Central memory CD8-positive, alpha-beta T cell (primary cell): ENCODE measurements at places on chromosomes 3 and 15.

DNA sequence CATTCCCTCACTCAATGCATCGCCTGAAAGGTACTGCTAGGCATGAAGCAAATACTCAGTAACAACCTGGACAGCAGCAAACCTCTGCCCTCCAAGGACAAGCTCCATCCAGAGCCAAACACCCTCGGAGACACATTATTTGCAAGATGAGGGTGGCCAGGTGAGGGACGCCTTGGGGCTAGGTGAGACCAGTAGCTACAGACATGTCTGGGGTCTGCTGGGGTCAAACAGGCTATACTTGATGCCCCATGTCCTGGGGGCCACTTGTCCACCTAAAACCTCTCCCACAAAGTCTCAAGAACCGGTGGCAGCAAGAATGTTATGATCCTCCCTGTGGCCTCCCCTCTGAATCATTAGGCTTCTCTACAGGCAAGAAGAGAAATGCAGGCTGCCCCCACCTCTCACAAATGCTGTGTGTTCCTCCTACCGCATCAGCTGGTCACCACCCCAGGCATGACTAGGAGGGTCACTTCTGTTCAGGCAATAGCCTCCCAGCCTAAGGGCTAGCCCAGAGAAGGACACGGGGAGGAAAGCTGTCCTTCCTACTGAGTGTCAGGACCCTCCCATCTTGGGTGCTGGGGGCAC is 54.3 kb downstream of the TBC1D2B start:
- no peak overlapping the region for H3K4me3 ChIP-seq
- DNase-seq: no peak
- peaks cover 17% of the 10 kb centered on the region for H3K4me1 ChIP-seq
- peaks cover 53% of the 10 kb centered on the region for H3K36me3 ChIP-seq
- no peak overlapping the region for H3K27ac ChIP-seq

DNA sequence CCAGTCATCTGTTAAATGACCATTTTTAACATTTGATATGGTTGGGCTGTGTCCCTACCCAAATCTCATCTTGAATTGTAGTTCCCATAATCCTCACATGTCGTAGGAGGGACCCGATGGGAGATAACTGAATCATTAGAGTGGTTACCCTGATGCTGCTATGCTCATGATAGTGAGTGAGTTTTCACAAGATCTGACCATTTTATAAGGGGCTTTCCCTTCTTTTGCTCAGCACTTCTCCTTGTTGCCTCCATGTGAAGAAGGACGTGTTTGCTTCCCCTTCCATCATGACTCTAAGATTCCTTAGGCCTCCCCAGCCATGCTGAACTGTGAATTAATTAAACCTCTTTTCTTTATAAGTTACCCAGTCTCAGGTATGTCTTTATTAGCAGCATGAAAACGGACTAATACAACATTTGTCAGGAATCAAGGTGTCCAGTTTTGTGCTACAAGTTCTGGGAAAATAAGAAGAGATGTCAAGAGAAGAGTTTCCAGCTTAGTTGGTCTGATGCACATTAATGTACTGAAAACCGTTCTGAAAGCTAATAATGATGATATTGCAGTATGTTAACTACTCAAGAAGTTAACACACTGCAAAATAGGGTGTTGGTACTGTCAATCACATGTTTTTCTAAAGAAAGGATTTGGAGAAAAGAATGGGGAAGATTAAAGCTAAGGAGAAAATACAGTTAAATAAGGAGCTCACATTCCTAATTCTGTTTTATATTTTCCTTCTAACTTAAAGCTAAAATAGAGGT is 67.9 kb downstream of the ATP8B4 start:
- DNase-seq: no peak
- H3K27me3 ChIP-seq: no peaks in the 10 kb centered on the region
- no peak overlapping the region for H3K27ac ChIP-seq
- H3K4me1 ChIP-seq: peaks cover 4% of the 10 kb centered on the region
- no peak overlapping the region for H3K4me3 ChIP-seq
- H3K36me3 ChIP-seq: peaks cover 3% of the 10 kb centered on the region

- H3K36me3 ChIP-seq: no peaks in the 10 kb centered on the region
- no peak overlapping the region for H3K4me3 ChIP-seq
- no peaks in the 10 kb centered on the region for H3K4me1 ChIP-seq
- peaks cover 47% of the 10 kb centered on the region for H3K27me3 ChIP-seq
These were observed 114.6 kb upstream of the TSC22D2 start for GRCh38 chr3:150293401-150294001.

DNA sequence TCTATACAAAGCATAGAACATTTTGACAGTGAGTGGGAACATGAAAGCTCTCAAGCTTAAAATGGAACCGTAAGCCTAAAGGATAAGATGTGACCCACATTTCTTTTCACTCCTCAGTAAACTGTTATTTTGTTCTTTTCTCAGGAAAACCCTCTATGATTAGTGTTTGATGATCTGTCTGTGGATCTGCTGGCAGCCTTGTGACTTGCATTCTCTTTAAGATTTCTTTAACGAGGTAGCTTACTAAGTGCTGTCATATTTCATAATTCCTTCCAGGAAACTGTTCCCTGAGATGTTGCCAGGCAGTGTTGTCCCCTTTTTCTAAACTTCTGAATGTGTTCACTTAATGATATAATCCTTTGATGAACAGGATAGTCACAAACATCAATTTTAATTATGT is 167.6 kb downstream of the PYDC2 start:
- no peaks in the 10 kb centered on the region for H3K36me3 ChIP-seq
- H3K27ac ChIP-seq: no peak overlapping the region
- no peak for DNase-seq
